ENCODE measurements at places on chromosomes 12 and 14.

DNA sequence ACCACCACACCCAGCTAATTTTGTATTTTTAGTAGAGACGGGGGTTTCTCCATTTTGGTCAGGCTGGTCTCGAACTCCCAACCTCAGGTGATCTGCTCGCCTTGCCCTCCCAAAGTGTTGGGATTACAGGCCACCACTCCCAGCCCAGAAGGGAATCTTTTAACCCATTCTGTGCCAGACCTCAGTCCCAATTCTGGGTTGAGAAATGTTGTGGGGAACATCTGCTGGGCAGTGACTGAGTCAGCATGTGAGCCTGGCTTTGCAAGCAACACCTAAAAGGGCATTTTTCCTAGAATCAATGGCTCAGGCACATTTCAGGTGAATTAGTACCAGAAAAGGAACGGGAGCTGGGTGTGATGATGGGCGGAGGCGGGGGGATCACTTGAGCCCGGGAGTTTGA, 7.6 kb upstream of the SPATS2 start:
- no peak for DNase-seq

GRCh38 chr14:77039285-77040058, 11.0 kb upstream of the IRF2BPL start:
- DNase-seq = peak; percentile 55

GRCh38 chr14:97458661-97459579, 661.7 kb downstream of the VRK1 start:
- no peak for DNase-seq

DNA sequence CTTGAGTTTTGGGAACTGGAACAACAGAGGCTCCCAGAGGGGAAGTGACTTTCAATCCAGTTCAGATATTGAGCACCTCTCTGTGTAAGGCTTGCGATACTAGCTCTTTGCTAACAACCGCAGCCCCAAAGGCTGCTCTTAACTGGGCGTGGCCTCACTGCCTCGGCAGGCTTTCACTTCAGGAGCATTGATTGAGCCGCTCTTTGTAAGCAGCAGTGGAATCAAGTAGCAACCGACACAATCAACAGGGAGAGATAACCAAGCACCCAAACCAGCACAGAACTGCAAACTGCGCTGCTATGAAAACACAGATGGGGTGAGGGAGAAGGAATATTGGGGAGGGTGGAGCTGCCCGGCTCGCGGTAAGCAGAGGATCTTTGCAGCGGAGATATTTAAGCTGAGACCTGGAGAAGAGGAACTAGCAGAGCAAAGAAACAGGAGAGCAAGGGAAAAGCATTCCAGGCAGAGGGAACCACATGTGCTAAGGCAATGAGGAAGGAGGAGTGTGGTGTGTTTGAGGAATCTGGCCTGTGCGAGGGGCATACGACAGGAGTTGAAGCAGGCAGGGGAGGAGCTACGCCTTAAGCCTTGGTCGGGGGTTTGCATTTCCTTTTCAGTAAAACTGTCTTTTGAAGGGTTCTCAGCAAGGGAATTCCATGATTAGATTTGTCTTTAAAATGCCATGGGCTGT, 17.3 kb upstream of the YY1 start:
- peak; percentile 83 for DNase-seq

DNA sequence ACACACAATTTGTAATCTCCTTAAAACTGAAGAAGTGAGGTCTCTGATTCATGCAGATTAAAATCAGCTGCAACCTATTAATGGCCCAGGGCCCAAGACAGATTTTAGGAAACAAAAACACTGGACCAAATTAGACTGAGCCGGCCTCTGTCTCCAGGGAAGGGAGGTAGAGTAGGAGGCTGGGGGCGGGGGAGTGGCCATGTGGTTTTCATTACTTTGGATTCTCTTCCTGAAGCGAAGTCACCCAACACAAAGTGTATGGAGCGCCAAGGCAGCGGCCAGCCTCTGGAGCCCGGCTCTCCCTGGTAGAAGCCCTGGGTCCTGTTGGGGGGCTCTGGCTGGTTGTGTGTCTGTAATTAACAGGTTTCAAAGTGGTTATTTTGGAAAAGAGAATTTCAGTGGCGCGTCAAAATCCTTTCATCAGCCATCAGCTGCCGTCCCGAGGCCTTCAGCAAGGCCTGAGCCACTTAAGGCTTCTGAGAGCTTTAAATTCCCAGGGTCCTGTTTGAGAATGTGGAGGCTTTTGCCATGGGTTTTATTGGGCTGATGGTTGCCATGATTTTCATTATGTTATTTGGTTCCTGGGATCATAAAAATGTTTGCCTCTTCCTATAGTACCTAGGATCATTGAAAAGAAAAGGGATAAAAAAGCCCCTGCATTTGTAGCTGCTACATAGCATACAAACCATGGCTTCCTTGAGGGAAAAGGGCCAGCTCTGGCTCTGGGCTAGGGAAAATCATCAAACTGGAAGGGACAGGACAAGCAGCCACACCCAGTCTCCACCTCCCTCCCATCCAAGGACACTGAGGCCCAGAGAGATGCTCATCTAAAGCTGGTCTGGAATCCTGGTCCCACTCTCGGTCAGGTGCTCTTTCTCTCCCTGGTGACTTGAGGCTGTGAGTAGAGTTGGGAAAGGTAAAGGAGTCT, 282.4 kb downstream of the ZFP36L1 start:
- DNase-seq = no peak

- DNase-seq = peak; percentile 51
Observed at GRCh38 chr14:80456209-80456608, 244.9 kb upstream of the DIO2 start.
